Stimulated activated CD8-positive, alpha-beta memory T cell treated with anti-CD3 and anti-CD28 coated beads, Interleukin-12 subunit alpha, Interleukin-12 subunit beta, amount 100 ng/mL, for 4 hours (primary cell): ENCODE measurements at places on chromosomes 16 and 17.

- DNase-seq = peak; percentile 29
Measured at GRCh38 chr16:30609002-30609925, 925 bp downstream of the ZNF689 start.

DNA sequence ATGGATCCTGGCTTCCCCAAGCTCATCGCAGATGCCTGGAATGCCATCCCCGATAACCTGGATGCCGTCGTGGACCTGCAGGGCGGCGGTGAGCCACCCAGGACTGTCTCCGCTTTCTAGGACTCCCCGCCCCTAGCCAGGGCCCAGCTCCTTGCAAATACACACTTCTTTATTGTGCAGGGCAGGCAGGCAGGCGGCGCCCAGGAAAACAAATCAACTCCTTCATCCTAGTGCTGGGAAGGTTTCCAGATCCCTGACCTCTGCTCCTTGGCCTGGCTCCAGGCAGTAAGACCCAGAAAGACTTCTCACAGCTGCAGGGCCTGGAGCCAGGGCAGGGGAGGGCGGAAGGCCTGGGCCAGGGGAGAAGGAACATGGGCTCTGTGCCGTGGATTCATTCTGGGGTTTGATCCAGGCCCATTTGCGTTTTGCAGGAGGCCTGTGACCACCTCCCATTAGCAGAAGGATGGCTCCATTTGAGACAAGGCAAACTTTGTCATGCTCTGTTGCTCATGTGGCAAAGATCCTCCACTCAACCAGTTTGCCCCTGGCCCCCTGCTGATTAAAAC, 6.0 kb upstream of the LPCAT2 start:
- DNase-seq = no peak

DNA sequence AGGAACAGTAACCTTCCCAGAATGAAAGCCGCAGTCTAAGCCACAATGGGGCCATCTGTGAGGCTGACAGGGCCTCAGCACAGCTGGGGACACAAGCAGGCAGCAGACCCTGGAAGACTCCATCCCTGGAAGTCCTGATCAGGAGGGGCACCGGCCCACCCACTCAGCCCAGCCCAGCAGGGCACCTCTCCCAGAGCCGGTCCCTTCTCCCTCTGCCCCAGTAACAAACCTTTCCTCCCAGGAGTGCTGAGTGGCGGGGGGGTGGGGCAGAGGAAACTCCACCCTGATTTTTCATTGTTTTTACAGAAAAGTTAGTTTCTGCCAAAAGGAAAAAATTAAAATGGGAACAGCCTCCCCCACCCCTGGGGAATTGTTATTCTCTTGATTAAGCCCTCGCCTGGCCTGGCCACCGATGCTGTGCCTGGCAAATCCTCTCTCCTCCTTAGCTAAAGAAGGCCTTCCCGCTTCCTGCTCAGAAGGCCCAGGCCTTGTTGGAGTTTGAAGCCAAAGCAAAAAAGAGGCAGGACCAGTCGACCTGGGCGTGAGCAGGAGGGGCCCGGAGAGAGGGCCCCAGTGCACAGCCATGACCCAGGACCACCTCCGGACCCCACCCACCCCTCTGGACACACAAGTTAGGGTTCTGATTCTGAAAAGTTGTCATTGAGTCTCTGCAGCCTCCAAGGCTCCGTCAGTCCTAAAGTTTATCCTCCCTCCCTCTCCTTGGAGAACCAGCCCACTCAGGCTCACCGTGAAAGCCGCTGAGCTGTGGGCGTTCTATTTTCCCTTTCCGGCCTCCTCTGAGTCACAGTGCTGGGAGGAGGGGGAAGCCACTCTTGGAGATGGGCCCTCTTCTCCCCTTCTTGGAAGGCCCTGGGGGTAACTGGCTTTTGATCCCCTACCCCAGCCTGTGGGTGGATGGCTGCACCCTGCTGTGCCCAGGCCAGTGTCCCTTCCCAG, 128.4 kb upstream of the TNRC6C start:
- DNase-seq = no peak

DNA sequence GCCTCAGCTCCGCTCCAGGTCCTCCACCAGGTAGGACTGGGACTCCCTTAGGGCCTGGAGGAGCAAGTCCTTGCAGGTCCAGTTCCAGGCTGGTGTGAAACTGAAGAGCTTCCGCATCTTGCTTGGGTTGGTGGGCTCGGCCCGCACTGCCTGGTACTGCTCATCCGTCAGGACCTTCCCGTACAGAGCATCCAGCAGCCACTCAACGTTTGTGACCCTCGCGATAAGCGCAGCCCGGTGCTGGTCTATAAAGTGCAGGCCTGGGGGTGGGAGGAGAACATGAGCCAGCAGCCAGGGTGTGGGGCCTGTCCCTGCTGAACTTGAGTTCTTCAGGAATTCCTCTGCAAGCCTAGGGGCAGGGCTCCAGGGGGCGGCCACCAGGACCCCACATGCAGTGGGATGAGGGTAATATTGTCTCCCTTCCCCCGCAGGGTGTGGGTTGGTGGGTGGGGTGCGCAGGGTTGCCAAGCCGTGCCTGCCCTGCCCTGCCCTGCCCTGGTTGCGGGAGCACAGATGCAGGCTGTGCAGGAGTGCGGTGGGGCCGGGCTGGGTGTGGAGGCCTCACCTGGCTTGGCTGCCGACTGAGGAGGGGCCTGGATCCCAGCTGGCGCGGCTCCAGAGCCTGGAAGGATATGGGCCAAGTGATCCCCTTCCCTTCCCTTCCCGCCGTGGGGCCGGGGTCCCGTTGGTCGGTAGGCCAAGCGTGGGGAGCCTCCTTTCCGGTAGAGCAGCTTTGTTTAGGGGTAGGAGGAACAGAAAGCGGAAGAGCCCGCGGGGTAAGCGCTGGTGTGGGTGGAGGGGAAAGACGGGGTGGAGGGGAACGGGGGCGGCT, 762 bp downstream of the PYCARD start:
- DNase-seq = peak; percentile 29

- DNase-seq = no peak
Measured at GRCh38 chr17:78781893-78782304, at the start of gene CYTH1. Gene CYTH1, minus strand, starts transcription at chr17:78782273. Its CDS starts 50 bp downstream, at chr17:78782223.

DNA sequence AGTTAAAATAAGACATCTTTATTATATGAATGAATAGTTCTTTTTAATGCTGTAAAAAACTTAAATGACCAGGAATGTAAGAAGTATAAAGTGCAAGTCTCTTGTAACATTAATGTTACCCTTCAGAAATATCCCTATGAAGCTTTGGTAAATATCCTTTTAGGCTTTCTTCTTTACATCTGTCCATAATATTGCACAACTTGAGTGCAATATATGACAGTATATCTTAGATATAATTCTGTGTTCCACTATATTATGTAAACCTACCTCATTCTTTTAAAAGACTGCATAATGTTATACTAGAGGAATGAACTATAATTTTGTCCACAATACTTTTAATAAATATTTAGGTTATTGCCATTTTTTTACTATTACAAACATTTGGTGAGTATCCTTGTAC, 81.1 kb downstream of the EFCAB13 start:
- no peak for DNase-seq

DNA sequence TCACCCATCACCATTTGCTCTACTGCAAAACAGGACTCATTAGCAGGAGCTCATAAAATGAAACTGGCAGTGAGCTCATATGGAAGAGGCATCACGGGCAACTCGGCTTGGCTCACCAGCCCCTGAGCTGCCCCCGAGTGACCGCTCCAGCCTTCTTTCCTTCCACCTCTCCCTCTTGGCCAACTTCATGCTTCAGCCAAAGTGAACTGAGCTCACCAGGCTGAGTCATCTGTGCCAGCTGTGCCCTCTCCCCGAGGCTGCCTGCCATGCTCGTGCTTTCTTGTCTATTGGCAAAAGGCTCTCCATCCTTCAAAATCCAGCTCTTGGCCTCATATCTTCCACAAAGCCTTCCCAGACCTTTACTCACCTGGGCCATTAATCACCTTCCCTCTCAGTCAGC, 391.4 kb downstream of the WWOX start:
- no peak for DNase-seq

DNA sequence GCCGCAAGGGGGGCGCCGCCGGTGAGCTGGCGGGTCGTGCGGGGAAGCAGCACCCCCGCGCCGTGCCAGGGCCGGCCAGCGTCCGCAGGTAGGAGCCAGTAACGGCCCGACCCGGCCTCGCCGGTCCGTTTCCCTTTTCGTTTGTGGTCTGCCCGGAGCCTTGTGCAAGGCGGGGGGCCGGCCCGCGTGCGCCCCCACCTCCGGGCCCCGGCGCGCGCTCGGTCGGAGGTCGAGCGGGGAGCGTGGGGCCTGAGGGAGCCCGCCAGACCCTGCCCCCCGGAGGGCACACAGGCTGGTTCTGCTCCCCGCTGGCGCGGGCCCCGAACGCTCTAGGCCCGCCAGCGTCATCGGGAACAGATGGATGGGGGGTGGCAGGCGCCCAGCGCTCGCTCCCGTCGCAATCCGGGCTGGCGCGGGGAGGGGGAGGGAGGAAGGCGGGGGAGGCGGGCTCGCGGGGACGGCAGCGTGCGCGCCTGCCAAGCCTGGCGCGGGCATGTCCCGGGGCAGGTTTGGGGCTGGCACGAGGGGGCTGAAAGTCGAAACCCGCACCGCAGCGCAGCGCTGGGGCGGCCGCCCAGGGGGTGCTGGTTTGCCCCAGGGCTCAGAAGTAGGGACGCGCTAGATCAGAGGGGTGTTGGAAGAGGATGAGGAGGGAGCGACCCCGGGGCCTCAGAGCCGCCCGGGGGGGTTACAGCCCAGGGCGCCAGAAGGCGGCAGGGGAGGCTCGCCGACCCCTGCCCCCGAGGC, 1.5 kb upstream of the GSE1 start:
- peak; percentile 42 for DNase-seq

DNA sequence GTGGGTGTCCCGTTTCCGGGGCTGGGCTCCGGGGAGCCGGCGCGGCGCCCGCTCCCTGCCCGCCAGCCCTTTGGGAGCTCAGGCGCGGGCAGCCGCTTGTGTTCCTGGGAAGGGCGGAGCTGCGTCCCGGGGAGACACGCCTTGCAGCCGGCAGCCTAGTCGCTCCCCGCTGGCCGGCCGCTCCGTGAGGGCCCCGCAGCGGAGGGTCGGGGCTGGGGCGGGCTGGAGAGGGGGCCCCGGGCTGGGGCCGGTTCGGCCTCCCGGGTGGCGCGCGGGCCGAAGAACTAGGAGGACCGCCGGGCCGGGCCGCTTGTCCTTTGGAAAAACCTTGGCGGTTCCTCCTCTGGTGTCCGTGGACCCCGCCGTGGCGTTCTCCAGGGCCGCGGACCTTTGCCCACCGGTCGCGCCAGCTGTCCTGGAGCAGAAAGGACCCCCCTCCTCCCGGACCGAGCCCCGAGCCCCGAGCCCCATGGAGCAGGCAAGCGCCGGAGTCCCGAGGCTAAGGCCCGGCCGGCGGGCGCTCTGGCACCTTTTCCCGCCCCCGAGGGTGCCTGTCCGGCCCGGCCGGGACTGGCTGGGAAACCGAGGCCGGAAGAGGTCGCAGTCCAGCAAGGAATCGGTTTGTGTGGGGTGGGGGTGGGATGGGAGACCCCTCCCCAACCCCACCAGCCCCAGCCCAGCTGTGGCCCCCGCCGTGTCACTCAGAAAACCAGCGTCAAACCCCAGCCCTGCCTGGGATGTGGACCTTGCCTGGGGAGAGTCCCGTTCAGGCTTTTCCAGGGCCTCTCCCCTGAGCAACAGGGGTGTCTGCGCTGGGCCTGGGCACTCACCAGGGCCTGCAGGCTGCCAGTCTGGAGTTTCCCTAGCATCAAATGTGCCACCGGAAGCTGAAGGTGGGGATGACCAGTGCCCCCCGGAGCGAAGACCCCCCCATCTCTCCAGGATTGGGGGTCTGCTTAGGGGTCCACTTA, 6.8 kb upstream of the TBC1D3B start:
- DNase-seq = no peak

DNA sequence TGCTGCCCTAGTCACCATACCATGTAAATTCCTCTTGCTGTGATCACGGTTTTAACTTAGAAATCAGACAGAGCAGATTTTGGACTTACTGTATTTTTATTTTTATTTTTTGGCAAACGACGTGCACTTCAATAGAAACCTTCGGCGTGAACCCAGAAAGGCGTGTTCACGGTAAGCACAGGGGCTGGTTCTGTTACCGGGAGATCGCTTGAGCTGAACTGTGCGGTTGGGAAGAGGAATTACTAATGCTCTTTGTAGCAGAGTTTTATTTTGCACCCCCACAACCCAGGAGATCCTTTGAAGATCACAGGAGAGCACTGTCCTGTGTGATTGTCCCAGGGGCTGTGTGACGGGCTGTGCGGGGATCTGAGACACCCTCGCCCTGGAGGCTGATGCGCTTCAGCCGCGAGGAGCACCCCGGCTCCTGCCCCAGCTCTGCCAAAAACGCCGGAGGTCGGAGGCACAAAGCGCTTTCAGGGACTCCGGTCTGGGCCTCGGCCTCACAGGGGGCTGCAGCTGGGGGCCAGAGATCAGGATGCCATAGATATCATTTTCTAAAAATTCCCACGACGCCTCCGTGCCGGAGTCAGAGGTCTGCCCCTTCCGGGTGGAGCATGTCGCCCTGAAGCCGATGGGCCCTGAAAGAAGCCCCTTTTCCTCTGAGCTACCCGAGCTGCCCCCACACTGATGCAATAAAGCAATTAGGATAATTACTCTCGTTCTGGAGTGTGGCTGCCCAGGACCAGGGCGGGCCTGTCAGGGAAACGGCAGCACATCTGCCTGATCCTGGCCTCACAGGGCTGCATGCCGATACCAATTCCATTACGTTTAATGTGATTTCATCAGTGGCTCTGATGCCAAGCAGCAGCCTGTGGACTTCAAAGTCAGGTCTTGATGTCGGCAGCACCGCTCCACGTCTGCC, 71.8 kb downstream of the LMF1 start:
- no peak for DNase-seq

DNA sequence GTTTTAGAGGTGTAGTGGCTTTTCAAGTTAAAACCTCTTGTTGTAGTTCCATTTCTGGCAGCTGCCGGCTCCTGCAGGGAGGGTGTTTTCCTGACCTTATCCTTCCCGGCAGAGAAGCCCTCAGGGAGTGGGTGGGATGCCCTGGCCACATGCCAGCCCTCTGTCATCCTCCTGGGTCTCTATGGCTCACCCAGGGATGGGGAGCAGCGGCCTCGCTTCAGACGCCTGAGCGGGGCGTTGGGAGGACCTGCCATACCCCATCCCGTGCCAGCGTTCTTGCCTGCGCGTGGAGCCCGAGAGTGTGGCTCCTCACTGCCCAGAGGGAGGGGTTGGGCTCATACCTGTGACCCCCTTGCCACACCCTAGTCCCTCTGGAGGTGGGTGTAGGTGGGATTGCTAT, 11.9 kb downstream of the KCNJ12 start:
- DNase-seq = no peak

DNA sequence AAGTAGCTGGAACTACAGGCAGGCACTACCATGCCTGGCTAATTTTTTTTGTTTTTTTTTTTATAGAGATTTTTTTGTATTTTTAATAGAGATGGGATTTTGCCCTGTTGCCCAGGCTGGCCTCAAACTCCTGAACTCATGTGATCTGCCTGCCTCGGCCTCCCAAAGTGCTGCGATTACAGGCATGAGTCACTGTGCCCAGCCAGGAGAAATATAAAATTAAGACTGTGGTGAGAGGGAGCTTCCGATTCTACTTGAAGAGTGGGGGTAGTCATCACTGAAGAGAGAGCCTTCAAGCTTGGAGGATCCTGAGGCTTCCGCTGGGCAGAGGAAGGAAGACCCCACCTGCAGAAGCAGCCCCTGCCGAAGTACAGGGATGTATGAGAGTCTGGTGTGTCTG, 34.4 kb upstream of the RGS9 start:
- DNase-seq = no peak

DNA sequence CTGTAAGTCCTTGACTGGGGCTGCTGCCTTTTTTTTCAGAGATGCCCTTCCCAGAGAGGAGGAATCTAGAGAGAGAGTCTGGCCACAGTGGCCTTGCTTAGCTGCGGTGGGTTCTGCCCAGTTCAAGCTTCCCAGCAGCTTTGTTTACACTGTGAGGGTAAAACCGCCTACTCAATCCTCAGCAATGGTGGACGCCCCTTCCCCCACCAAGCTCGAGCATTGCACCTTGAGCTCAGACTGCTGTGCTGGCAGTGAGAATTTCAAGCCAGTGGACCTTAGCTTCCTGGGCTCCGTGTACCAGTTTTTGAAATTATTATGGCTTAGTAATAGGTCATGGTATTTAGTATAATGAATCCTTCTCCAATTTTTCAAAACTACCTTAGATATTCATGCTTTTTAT, 395.4 kb downstream of the NPIPA7 start:
- no peak for DNase-seq
